ENCODE measurements at places on chromosomes 16 and 17.

GRCh38 chr17:2794111-2794803 lies 2.0 kb upstream of the RAP1GAP2 start:
- DNase-seq = no peak

GRCh38 chr17:64037802-64038201 lies 17.4 kb upstream of the ICAM2 start:
- DNase-seq = no peak

DNA sequence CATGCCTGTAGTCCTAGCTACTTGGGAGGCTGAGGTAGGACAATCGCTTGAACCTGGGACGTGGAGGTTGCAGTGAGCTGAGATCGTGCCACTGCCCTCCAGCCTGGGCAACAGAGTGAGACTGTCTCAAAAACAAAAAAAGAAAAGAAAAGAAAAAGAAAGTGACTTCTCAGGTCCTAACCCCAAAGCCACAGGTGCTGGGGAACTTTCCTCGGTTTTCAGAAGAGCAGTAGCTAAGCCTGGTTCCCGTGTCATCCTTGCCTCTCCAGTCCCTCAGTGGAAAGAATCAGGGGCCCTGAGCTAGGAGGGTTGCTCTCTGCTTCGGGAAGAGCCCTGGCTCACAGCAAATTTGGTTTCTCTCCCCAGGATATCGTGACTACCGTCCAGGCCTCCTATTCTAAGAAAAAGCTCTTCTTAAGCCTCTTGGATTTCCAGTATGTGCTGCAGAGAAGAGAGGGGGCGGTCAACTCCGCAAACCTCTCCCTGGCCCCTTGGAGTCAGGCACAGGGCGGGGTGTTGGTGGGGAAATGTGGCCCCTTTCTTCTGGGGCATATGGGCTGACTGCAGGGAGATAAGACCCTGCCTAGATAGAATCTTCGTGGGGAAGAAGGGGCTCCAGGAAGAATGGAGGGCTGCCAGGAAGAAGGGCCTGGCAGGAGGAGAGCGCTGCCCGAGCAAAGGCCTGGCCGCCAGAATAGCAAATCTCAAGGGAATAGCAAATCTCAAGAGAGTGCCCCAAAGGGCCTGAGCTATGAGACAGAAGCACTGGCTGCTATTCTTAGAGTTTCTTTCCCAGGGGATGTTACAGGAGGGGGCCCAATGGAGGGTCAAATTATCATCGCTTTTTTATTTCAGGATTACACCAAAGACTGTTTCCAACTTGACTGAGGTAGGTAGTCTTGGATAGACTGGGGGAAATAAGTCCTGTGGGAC lies 8.3 kb upstream of the NLRC5 start:
- DNase-seq = no peak

GRCh38 chr16:72474501-72475123 lies 302.7 kb upstream of the PMFBP1 start:
- no peak for DNase-seq

DNA sequence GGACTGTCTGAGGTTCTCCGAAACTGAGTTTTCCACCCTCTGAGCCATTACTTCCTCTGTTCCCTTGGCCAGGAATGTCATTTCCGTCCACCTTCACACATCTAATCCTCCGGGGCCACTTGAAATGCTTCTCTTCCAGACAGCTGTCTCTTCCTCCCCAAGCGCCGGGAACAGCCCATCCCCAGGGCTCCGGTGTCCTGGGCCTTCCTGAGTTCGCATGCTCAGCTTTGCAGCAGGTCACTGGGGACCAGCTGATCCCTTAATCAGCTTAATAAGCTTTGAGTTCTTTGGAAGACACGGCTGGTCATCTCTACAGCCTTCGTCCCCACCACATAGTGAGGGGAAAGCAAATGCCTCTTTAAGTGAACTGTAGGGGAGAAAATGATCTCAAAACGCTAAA lies 123.4 kb downstream of the DYNLRB2 start:
- DNase-seq = no peak

- DNase-seq = no peak
These were observed 78.3 kb downstream of the RMI2 start for GRCh38 chr16:11423315-11424117.

DNA sequence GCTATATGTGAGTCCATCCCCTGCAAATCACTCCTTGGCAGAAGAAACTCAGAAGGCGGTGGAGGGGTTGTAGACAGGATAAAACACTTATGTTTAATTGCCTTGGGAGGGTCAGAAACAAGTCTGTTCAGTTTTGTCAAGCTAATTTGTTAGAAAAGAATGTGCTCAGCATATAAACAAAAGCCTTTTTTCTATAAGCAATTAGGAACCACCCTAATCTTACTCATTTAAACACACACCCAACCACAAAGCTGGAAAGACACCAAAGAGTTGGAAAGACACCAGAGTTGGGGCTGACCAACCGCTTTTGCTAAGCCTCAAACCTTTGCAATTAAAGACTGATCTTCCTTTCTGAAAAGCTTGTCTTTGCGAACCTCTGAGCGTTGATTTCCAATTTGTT lies 439.2 kb upstream of the ERCC4 start:
- no peak for DNase-seq

DNA sequence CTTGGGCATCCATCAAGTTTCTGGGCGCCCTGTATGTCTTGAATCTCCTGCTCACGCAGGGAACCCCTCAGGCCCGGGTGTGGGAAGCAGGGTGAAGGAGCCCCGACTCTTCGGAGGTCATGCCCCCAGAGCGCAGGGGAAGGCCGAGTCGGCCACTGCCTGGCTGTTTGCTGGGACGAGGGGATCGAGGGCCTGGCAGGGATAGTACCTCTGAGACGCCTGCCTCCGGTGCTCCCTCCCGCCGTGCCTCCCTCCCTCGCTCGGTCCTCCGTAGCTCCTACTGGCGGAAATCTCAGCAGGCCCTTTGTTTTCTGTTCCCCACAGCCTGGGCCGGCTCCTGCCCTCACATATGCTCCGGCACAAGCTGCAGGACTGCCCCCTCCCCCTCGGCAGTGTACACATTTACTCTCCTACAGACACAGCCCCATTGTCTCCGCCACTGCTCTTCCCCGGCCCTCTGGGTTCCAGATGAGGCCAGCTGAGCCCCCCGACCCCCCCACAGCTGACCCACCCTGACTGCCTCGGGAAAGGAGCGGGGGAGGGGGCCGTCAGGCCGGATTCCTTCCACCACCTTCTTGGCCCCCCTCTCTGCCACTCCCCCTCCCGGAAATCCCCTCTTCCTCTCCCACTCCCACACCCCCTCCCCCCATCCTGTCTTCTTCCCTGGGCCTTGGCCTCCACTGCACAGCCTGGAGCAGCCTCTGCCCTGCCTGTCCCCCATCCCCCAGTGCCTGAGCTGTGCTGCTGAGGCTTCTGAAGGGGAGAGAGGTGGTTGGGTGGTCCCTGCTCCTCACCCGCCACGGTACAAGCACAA lies 1.4 kb downstream of the TRAF4 start:
- no peak for DNase-seq

- no peak for DNase-seq
These were observed 55.5 kb upstream of the GPRC5B start for GRCh38 chr16:19940195-19940594.

DNA sequence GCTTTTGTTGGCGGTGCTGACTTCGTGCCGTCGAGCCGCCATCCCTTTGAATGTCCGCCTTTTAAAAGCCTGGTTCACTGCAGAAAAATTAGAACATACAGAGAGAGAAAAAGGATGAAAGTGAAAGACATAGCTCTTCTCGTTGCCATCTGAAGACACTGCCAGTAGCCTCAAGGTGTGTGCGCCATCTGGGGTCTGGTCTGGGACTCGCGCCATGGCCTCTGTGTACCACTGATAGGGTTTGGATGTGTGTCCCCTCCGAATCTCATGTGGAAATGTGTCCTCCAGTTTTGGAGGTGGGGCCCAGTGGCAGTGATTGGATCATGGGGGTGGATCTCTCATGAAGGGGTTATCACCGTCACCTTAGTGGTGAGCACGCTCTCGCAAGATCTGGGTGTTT lies 15.5 kb downstream of the GSE1 start:
- DNase-seq = no peak

DNA sequence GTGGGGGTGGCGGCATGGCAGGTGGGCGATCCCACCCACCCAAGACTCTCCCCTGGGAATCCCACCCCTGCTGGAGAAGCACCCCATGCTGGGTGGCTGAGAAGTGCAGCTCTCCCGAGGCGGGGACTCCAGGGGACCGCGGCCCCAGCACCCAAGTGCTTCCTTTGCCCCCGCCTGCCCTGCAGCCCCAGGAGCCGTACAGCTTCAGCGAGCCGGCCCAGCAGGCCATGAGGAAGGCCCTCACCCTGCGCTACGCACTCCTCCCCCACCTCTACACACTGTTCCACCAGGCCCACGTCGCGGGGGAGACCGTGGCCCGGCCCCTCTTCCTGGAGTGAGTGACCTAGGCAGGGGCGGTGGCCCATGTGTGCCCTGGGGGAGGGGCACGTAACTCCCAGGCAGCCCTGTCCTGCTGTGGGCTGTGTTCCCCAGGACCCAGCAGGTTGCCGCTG lies 11.7 kb downstream of the GAA start:
- DNase-seq = no peak

DNA sequence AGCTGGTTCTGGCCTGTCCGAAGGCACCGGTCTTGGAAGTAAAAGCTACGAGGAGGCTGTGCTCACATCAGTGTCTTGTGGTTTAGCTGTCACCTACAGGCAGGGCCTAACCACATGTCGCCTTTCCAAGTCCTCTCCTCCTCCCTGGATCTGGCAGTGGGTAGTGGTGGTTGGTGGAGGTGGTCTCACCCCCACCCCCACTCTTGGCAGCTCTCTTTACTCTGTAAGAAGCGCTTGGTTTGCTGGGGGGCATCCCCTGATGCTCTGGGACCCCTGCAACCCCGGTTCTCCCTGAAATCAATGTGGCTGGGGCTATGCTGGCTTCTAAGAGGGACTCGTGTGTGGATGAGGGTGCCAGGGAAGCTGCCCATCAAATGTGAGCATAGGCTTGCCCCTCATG lies 68.3 kb downstream of the WIPI1 start:
- DNase-seq = no peak

GRCh38 chr17:57125406-57125805 lies 40.4 kb downstream of the AKAP1 start:
- no peak for DNase-seq

All from stimulated activated CD8-positive, alpha-beta memory T cell treated with anti-CD3 and anti-CD28 coated beads, Interleukin-7, amount 100 ng/mL, for 4 hours (primary cell).